ENCODE measurements at places on chromosomes 1 and 21.
A peak's percentile ranks its signal among the peaks of the same experiment; 100 is the strongest.

DNA sequence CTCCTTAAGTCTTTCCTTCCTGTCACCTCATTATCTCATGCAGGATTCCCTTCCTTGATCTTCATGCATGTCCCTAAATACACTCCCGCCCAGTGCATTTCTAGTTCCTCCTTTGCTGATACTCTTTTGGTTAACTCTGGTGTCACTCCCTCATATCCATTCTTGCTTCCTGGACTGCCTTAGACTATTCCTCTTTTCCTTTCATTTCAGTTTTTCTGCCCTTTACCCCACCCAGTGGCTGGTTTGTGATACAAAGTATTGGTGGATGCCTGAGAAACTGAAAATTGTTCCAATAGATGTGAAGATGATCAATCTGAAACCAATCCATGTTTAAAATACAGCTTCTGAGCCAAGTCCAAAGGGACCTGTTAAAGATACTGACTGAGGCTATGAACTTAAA, 553.8 kb upstream of the CAMK1G start:
- DNase-seq = no peak

DNA sequence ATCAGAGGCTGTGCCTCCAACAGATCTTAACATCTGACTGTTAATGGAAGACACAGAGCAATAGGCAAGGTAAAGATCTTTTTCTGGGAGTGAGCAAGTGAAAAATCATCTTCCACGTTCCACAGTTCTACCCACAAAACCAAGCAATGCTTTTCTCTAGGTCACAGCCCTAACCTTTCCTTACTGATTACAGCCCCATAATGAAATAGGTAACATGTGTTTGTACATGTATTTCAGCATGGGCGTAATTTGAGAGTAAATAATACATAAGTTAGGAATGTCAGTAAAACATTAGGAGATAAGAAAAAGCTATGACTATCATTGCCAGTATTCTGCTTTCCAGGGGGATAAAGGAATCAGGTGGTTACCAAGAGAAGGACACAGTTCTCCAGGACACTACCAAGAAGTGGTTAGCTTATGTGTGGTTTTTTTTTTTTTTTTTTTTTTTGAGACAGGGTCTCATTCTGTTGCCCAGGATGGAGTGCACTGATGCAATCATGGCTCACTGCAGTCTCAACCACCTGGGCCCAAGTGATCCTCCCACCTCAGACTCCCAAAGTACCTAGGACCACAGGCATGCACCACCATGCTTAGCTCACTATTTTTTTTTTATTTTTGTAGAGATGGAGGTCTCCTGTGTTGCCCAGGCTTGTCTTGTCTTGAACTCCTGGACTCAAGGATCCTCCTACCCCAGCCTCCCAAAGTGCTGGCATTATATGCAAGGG, 72.0 kb downstream of the DAP3 start:
- DNase-seq = no peak

- no peak for DNase-seq
These were observed 486 bp downstream of the NIPAL3 start for GRCh38 chr1:24415910-24416665.

DNA sequence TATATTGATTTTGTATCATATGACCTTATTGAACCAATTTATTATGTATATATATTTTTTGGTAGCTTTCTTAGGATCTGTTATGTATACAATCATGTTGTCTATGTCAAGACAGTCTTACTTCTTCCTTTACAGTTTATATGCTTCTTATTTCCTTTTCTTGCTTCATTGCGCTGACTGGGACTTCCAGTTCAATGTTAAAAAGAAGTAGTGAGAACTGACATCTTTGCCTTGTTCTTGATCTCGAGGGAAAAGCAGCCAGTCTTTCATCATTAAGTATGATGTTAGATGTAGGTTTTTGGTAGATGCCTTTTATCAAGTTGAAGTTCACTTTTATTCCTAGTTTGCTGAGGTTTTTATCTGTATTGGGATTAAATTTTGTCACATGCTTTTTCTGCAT, 17.5 kb downstream of the MAN1C1 start:
- no peak for DNase-seq

DNA sequence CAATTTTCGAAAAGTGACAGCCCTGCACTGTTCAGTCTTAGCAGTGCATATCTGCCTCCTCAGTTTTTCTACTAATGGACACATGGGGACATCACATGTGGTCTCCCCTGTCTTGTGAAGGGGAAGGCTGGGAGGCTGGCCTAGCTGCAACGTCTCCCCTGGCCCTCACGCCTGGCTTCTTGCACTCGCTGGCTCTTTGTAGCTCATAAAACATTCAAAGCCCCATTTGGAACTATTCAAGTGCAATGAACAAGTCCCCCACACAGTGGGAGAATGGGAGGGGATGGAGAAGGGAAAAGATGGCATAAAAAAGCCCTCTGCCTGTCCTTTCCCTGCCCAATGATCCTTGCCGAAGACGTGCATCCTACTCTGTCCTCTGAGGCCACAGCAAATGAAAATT, 73.6 kb downstream of the PGBD5 start:
- peak; percentile 55 for DNase-seq

DNA sequence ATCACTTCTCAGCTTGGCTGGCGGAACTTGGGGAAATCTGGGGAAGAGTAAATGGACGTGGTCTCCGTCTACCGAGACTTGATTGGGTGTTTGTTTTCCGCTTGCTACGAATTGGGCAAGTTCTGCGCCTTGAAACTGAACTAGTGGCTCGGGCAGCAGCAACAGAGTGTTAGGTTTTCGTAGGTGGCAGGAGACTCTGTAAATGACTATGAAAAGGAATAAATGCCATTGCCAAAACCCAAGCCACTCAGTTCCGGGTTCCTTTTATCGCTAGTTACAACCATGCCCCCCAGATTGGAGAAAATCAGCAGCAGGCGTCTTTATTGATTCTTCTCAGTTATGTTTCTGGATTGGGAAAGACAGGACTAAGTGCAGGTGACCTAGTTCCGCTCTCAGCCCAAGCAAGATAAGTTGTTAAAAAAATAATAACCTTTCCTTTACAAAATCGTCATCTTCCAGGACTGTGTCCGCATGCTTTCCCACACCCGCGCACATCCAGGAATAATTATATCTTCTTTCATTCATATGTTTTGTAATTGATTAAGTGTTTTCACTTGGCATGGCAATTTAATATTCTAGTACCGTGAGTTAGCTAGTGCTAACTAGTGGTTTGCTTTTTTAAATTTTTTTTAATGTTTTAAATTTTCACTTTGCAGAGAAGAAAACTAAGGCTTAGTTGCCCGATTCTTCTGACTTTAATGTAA, 3.4 kb downstream of the LHX9 start:
- no peak for DNase-seq

GRCh38 chr1:41483001-41483850, 1.3 kb downstream of the EDN2 start:
- peak; percentile 35 for DNase-seq

- DNase-seq = no peak
These were observed 65.4 kb upstream of the PARP1 start for GRCh38 chr1:226473325-226473724.

GRCh38 chr21:27423906-27424595, 457.2 kb upstream of the ADAMTS5 start:
- DNase-seq = no peak

DNA sequence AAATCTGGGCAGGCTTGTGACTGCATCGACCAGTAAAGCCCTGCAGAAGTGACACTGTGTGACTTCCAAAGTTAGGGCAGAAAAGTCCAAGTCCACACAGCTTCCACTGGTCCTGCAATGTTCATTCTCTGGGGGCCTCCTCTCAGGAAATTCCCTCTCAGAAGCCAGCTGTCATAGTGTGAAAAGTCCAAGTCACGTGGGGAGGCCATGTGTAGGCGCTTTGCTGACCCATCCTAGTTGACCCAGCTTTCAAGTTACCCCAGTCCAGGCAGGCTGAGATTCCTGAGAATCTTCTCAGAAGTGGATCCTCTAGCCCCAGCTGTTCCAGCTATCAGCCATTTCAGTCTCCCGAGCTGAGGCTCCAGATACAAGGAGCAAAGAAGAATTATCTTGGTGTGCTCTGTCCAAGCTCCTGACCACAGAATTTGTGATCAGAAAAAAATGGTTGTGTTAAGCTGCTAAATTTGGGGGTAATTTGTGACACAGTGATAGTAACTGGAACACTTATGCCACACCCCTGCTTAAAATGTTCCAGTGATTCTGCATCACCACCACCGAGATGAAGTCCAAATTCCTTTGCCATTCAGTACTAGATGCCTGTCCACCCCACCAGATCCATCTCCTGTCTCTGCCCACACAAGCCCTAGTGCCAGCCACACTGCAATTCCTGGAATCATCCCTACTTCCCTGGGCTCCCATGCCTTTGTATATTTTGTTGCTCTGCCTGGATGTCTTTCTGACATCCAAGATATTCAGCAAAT, 2.5 kb upstream of the STUM start:
- no peak for DNase-seq

- DNase-seq = no peak
These were observed 23.1 kb upstream of the CNN3 start for GRCh38 chr1:94949681-94950661.

- DNase-seq = no peak
These were observed 25.2 kb upstream of the DYRK1A start for GRCh38 chr21:37341254-37341960.

DNA sequence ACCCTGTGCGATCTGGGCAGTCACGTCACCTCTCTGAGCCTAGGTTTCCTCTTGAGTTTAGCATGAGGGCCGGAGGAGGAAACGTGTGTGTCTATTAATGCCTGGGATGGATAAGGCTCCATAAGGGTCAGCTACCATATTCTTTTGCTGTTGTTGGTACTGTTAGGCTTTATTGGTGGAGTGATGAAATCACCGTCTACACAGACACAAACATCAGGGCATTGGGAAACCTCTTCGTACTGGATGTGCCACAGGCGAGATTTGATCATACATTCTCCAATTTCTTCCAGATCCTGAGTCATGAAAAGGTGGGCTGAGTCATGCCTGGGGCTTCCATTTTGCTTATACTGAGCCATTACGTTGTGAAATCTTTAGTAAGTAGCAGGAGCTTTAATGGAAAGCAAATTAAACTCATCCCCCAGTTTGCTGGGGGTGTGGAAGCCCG, 24.9 kb upstream of the GRHL3 start:
- DNase-seq = no peak

GRCh38 chr1:100671601-100672000, 47.9 kb upstream of the VCAM1 start:
- no peak for DNase-seq

- DNase-seq = no peak
These were observed 512.2 kb downstream of the NEGR1 start for GRCh38 chr1:71770121-71770520.

- no peak for DNase-seq
These were observed 157.0 kb downstream of the PCBP3 start for GRCh38 chr21:45800339-45801080.

GRCh38 chr1:86926883-86927282, 12.4 kb downstream of the HS2ST1 start:
- DNase-seq = no peak

GRCh38 chr1:158020886-158021620, 27.6 kb downstream of the KIRREL1 start:
- no peak for DNase-seq

DNA sequence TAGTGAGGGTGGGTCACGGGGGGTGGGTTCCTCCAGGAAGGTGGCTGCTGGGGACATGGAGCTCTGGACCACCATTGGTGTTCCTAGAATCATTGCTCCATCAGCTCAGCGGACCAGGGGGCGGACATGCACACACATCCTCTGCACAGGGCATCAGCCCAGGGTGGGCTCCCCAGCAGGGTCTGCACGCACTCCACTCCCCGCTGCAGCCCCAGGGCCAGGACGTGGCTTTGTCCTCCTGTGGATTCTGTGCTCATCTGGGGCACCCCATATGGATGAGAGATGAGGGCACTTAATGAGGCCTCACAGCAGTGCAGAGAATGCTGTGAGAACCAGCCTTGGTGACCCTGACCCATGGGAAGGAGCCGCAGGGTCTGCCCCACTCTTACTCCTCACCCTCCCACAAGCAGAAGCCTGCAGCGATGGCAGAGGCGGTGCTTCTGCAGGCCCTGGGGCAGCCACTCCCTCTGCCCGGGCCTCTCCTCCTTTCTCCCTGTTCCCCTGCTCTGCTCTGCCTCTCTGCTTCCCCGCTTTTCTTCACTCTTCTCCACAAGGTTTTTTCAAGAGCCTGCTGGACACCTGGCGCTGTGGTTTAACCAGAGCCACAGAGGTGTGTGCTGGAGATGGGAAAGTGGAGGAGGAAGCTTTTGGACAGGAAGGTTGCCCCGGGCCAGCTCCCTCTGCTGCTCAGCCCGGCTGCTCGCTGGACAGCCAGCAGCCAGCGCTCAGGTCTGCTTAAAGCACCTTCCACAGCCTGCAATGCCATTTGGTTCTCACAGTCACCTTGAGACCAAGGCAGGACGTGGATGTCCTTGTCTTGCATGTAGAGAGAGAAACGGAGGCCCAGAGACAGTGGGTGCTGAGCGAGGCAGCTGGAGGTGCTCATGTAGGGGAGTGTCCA, 26.3 kb upstream of the PCBP3 start:
- no peak for DNase-seq

DNA sequence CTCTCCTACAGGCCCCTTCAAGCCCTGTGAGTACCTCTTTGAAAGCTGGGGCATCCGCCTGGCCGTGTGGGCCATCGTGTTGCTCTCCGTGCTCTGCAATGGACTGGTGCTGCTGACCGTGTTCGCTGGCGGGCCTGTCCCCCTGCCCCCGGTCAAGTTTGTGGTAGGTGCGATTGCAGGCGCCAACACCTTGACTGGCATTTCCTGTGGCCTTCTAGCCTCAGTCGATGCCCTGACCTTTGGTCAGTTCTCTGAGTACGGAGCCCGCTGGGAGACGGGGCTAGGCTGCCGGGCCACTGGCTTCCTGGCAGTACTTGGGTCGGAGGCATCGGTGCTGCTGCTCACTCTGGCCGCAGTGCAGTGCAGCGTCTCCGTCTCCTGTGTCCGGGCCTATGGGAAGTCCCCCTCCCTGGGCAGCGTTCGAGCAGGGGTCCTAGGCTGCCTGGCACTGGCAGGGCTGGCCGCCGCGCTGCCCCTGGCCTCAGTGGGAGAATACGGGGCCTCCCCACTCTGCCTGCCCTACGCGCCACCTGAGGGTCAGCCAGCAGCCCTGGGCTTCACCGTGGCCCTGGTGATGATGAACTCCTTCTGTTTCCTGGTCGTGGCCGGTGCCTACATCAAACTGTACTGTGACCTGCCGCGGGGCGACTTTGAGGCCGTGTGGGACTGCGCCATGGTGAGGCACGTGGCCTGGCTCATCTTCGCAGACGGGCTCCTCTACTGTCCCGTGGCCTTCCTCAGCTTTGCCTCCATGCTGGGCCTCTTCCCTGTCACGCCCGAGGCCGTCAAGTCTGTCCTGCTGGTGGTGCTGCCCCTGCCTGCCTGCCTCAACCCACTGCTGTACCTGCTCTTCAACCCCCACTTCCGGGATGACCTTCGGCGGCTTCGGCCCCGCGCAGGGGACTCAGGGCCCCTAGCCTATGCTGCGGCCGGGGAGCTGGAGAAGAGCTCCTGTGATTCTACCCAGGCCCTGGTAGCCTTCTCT, 23.5 kb downstream of the UBE2T start:
- DNase-seq = no peak

DNA sequence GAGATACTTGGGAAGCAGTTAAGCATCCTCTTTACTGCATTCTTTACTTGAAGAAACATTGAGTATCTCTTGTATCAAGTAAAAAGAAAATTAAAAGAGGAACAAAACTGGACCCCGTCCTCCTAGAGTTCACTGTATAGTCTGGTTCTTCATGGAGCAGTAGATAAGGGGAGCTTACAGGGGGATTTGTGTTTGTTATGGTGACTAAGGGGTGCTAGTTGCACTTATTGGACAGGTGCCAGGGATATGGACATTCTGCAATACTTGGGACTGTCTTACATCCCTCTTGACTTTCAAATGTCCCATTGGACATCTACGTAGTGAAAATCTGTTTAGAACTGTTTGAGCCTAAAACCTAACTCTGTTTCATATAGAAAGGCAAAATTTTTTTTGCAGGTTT, 67.2 kb downstream of the ALG14 start:
- DNase-seq = no peak

Data from spinal cord (tissue), 10 donors.